Bronchial epithelial cell (primary cell): ENCODE measurements at places on chromosomes 4 and X. TPM values are rescaled to one million over a fixed set of nuclear protein-coding genes. Genes with fewer than 3 reads are reported as not detected.

DNA sequence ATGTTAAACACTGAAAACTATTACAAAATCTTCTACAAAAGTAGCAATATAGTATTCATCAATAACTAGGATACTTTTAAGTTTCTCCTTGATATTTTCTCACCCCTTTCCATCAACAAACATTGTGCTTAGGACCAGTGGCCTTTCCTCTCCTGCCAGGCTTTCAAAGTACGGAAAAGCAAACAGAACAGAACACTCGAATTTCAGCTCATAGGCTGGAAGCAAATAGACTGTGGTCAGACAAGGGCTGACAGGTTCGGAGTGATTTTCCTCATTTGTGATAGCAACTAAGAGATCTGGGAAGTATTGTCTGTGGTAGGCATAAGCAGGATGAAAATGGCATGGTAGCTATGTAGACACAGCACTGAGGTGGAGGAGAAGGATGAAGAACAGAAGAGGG is 68.6 kb upstream of the SORBS2 start:
- no peak for DNase-seq

GRCh38 chr4:173282626-173283025 is 51.5 kb downstream of the HMGB2 start:
- DNase-seq, result no peak

- DNase-seq, result no peak
These were observed 174.9 kb upstream of the SMARCAD1 start for GRCh38 chr4:94032754-94033153.

DNA sequence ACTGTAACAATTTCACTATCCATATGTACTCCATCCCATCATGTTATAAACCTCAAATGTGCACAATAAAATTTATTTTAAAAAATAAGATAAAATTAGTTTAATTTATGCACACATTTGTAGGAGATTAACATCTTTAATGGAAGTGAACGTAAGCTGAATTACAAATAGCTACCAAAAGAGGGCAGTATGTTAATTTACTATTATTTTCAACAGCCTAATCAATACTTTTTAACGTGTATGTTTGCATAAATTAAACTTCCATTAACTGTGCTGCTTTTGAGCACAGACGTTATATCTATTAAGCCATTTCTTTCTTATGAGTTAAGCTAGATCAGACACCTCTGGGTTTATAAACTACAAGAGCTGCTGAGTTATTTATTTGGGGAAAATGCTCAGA is 56.5 kb upstream of the PHKA2 start:
- DNase-seq, result peak; percentile 12

DNA sequence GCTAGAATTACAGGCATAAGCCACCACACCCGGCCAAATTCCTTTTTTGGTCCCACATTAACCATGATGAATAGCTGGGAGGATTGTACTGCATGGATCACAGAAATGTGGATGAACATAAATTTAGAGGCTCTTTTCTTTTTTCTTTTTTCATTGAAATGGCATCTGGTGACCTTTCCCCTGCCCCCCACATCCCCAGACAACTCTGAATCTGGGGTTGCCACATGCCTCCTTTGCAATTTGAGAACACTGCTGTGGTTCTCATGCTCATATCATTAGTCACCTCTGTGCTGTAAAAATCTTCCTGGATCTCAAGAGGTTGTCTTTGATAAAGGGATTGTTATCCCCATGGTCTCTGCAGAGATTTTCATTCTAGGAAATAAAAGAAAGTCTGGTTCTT is 22.8 kb upstream of the FMR1NB start:
- peak; percentile 56 for DNase-seq

GRCh38 chr4:74529284-74530041 is 84.5 kb downstream of the AREG start:
- DNase-seq, result no peak

GRCh38 chrX:121639781-121640180 is 592.4 kb downstream of the GLUD2 start:
- DNase-seq, result no peak

- no peak for DNase-seq
These were observed 1.7 kb downstream of the SPRY1 start for GRCh38 chr4:123398066-123398852.

GRCh38 chr4:19009881-19010280 is 988.3 kb upstream of the LCORL start:
- DNase-seq, result no peak

GRCh38 chrX:77087529-77088169 is 359.5 kb upstream of the FGF16 start:
- peak; percentile 26 for DNase-seq

DNA sequence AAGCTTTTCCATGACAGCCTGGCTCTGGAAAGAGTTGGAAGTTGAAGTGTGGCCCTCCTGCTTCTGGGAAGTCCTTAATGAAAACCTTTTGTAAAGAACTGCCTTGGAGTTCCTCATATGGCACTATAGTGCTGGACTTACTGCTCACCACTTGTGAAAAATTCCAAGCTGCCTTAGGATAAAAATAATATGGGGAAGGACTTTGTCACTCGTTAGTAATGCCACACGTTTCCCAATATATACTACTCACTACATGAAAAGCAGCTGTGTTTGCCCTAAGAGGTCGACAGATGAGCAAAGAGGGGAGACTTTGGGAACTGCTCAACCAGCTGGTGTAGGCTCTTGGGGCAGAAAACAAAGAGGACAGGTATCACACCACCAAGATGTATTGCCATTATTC is 11.7 kb downstream of the OPHN1 start:
- DNase-seq, result no peak

- no peak for DNase-seq
These were observed 128.2 kb upstream of the RASGEF1B start for GRCh38 chr4:81599742-81600380.

DNA sequence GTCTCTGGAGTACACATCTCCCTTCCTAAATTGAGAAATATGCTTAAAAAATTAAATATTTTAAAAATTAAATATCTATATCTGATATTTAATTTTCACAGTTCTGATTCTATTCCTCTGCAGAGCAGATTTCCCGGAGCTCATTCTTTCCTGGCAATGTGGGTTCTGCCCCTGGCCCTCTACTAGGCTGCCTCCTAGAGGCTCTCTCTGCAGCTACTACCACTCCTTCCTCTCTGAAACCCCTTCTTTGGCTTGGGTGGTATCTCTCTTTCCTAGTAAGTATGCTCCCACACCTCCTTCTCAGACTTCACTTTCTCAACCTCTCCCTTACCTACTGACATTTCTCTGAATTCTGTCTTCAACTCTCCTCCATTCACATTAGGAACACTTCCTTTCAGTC is 45.3 kb downstream of the RPGR start:
- no peak for DNase-seq

- no peak for DNase-seq
These were observed 347.1 kb upstream of the FSTL5 start for GRCh38 chr4:162510937-162511336.

- no peak for DNase-seq
These were observed 46.7 kb upstream of the UCP1 start for GRCh38 chr4:140615451-140615850.

- DNase-seq, result no peak
These were observed 1372.9 kb downstream of the TECRL start for GRCh38 chr4:63036159-63036866.

GRCh38 chrX:149531599-149531998 is 9.2 kb upstream of the EOLA1 start:
- no peak for DNase-seq

GRCh38 chr4:66451741-66452140 is 781.5 kb upstream of the EPHA5 start:
- DNase-seq, result peak; percentile 2

- DNase-seq, result no peak
These were observed 128.0 kb downstream of the FRAS1 start for GRCh38 chr4:78185117-78185516.

DNA sequence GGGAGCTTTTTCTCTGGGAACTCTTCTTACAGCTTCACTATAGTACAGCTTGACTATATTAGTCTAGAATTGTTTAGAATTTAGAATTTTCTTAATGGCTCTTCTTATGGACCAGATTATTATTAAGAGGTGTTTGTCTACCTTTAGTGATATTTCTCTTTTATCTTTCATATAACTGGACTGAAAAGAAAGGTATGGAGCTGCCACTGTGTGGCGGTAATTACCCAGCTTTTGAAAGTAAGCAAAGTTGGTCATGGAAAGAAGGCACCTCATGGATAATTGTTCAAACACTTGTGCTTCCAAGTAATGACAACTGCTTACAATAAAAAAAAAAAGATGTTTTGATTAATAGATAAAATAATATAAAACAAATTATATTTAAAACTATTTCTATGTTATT is 1112.5 kb downstream of the TECRL start:
- peak; percentile 5 for DNase-seq

GRCh38 chr4:101018836-101019235 is 328.5 kb downstream of the PPP3CA start:
- no peak for DNase-seq

DNA sequence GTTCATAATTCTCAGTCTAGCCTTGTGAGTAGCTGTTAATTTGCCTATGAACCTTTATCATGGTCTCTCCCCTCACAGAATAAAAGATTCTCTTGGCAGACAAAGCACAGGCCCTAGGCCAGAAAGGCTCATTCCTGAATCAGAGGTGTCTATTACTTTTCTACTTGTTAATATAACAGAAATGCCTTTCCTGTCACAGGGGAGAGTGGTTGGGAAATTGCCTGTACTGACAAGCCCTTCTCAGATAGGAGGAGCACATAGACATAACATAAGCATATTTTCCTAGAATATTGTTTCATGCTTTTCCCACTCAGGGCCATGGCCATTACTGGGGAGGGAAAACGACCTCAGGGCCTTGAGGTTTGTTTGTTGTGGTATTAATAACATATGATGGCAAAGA is 308.3 kb downstream of the BMPR1B start:
- peak; percentile 92 for DNase-seq

DNA sequence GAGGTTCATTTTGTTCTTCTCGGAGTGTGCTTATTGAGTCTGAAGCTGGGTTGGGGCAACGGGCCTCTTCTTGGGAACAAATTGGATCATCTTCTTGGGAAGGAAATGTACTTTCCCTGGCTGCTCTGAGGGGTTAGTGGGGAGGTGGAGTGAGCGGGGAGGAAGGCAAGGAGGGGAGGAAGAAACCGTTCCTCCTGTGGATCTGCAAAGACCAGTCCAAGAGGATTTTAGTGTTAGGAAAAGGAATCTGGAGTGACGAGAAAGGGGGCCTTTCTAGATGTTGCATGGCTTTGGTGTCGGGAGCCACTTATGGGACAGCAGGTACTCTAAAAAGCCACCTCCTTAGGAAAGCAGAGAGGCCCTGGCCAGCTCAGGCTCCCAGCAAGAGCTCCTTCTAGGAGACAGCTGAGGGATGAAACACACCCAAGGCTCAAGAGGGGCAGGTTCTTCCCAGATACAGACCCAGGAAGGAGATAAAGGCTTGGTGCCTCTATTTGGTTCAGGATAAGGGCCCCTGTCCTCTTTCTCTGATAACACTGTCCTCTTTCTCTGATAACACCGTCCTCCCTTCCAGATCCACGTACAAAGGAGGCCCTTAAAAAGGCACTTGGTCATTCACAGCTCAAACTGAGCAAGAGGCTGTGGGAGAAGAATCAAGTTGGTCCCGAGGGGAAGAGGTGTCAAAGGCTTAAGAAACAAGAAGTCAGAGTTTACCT is 451 bp downstream of the SOD3 start:
- no peak for DNase-seq

GRCh38 chr4:104591510-104591911 is 96.8 kb upstream of the CXXC4 start:
- no peak for DNase-seq

GRCh38 chr4:72449705-72450104 is 119.3 kb downstream of the ADAMTS3 start:
- no peak for DNase-seq

The PRKG2 gene
- total RNA-seq, result 5.3 and 7.0 TPM in 2 replicates

The REELD1 gene
- under 0.01 TPM in 1 of 2 replicates, not detected in the other for total RNA-seq

The SRPK3 gene
- total RNA-seq, result under 0.01 and 0.26 TPM in 2 replicates

The KIT gene
- under 0.01 TPM in 1 of 2 replicates, not detected in the other for total RNA-seq

The PRDM8 gene
- 0.26 and 0.53 TPM in 2 replicates for total RNA-seq

The ERVMER34-1 gene
- total RNA-seq, result 0.51 and 3.2 TPM in 2 replicates

The CORIN gene
- total RNA-seq, result 0.26 and 0.38 TPM in 2 replicates

The ASMT gene
- total RNA-seq, result under 0.01 and 0.13 TPM in 2 replicates

The TEX11 gene
- total RNA-seq, result not detected in 2 replicates

The MEPE gene
- not detected in 2 replicates for total RNA-seq

The GPR143 gene
- total RNA-seq, result 0.51 and 0.79 TPM in 2 replicates

The CEP135 gene
- 3.7 and 4.1 TPM in 2 replicates for total RNA-seq

The RPA4 gene
- 0.79 and 1.2 TPM in 2 replicates for total RNA-seq

The PCDH7 gene
- 12.1 and 16.4 TPM in 2 replicates for total RNA-seq

The MAGEA9B gene
- total RNA-seq, result not detected in 2 replicates

The SMIM10L2A gene
- 2.1 and 3.8 TPM in 2 replicates for total RNA-seq
